ENCODE measurements at places on chromosomes 12 and 14.

- no peak for DNase-seq
These were observed 25.2 kb downstream of the LIMA1 start for GRCh38 chr12:50258167-50258551.

DNA sequence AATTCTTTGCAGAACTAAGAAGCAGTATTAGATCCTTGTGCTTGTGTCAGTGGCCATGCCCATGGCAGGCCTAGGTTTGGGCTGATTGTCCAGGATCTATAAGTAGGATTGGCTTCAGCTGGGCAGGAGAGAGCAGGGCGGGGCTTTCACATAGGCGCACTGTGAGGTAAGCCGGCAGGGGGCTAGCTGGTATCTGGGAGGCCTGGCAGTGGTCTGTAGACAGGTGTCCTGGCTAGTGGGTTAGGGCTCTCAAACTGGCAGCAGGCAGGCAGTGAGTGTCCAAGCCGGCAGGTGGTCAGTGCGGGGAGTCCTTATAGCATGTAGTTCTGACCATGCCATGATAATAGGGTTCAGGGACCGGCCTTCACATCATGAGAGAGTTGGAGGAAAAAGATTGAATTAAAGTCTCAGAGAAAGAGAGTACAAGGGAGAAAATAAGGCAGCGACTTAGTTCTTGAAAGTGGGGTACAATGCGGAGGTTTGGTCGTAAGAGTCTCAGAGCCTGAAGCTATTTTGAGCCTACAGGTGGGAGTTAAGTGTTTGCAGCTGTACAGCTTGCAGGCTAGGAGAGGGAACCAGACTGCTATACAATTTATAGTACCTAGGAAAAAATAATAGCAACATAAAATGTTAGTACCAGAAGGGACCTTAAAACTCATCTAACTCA, 137.4 kb downstream of the TPH2 start:
- no peak for DNase-seq

- no peak for DNase-seq
These were observed 7.2 kb downstream of the NAV3 start for GRCh38 chr12:77837876-77838291.

- no peak for DNase-seq
These were observed 249.1 kb upstream of the E2F7 start for GRCh38 chr12:77314378-77315052.

DNA sequence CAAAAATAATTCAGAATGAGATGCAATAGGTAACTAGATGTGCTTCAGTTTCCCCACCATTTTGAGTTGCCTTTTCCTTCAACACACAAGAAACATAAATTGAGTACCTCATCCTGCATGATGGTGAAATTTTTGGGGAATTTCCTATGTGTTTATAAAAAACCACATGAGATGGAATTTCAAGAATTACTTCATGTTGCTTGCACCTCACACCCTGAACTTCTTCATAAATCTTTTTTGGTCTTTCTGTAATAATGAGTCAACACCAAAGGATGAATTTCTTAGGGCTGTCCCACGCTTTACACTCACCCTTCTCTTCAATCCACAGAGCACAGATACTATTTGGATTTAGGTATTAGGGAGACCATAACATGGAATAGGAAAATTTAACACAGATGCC, 22.6 kb upstream of the LUM start:
- DNase-seq, result no peak

DNA sequence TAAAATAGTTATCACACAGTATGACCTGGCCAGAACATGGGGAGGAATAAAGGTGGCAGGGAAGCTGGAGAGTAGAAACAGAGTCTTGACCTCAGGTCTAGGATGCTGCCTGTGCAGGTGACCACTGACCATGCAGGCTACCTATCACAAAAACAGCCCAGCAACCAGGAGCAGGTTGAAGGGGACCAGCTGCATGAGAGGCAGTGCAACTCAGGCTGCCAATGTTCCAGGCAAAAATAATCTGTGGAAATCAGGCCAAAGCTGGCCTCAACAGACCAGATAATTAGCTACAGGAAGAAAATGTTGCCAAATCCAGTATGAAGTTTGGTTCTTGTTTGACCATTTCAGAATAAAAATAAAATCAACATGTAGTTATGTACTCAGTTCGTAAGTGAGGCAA, 72.6 kb downstream of the PDE6H start:
- no peak for DNase-seq

DNA sequence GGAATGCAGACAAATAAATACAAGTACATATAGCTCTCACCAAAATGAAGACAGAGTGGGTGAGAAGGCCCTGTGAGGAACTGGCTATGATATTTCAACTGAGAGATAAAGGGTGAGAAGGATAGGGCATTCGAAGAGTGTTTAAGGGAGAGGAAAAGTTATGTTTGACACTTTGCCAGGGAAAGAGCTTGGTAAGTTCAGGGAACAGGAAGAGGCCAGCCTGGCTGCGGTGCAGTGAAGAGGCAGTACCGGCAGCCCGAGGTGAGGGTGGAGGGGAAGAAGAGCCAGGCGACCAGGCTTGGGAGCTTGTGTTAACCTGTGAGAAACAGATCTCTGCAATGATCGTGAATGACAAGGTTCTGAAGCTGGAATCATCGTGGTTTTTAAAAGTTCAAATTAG, 84.7 kb upstream of the RFX4 start:
- DNase-seq, result no peak

GRCh38 chr12:81987371-81987770, 228.2 kb upstream of the PPFIA2 start:
- no peak for DNase-seq

GRCh38 chr12:12481631-12482030, 81.0 kb downstream of the DUSP16 start:
- DNase-seq, result no peak

GRCh38 chr12:107570721-107571120, 114.9 kb upstream of the PWP1 start:
- DNase-seq, result no peak

DNA sequence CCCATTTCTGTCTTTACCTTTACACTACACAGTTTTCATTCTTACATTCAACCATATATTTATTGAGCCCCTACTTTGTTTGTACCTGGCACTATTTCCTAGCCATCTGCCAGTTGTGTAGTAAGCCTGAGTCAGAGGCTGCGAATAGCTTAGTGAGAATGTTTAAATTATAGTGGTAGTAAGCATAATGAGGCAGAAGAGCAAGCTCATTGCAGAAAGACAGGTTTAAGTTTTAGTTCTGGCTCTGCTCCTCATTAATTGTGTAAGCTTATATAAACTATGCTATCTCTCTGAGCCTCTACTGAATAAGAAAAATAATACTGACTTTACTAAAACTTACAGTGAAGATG, 123.5 kb downstream of the NAV3 start:
- no peak for DNase-seq

- no peak for DNase-seq
These were observed 88.8 kb downstream of the KCNH5 start for GRCh38 chr14:62956413-62956812.

- no peak for DNase-seq
These were observed 222.9 kb downstream of the DPY19L2 start for GRCh38 chr12:63445224-63445880.

DNA sequence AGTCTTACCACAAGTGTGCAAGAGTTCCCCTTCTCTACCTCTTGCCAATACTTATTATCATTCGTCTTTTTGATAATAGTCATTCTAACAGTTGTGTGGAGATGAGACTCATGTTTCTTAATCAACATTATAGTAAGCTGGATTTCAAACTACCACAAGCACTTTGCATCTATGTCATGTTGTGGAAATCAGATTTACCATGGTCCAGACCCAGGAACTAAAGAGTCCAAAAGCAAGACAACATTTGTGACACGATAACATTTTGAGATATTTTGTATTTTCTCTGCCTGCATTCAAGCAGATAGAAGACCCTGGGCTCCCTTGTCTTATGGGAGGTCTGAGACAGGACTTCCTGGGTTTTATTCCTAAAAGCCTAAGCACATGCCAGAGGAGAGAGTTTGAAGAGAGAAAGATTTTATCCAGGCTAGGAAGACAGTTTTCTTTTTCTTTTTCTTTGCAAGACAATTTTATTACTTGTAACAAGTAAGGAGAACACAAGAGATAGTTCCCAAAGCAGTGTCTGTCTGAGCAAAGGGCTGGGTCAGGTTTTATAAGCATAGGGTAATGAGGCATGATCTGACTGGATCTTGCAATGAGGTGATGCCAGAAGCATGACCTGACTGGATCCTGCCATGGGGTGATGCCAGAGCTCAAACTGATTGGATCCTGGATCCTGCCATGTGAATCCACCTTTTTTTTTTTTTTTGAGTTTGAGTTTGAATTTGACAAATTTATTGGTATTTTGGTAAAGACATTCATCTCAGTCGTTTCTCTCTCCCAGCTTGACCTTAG, 180.5 kb upstream of the HMGA2 start:
- no peak for DNase-seq

GRCh38 chr14:35351897-35352273, 52.7 kb downstream of the NFKBIA start:
- no peak for DNase-seq

- no peak for DNase-seq
These were observed 31.1 kb downstream of the IRF2BPL start for GRCh38 chr14:76997257-76997970.

DNA sequence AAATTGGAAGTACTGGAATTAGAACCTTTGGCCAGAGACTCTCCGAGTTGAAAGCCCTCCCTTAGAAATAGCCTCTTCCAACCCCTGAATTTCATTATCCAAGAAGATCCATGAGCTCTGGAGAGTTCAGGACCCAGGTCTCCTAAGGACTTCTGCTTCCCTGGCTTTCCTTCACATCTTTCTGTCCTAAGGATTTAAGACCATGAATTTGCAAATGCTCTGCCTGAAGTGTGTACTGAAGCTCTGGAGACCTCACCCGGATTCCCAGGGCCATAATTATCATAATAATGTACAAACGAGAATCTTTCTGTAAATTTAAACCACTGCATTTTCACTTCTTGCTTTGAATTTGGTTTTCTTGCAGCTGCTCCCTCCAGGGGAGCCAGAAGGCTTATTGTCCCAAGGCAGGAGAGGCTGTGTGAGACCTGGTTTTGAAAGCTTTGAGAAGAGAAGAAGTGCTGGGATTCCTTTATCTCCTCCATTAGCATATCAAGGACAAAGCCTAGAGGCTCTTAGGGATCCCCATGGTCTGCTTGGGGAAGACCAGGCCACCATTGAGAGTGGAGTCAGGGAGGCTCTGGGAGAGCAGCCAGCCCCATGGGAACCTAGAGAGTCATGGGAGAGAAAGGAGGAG, 41.1 kb downstream of the GLRX5 start:
- DNase-seq, result no peak

- no peak for DNase-seq
These were observed 111.4 kb upstream of the TSPAN8 start for GRCh38 chr12:71269281-71269598.

DNA sequence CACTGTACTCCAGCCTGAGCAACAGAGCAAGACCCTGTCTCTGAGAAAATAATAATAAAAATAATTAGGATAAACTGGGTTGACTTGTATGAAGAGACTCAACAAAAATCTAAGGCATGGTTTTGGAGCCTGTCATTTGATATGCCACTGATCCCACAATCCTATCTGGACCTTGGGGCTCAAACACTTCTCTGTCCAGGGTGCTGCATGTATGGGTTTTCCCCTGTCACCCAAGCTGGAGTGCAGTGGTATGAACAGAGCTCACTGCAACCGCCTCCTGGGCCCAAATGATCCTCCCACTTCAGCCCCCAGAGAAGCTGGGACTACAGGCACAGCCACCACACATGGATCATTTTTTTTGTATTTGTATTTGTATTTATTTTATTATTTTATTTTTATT, 5.3 kb upstream of the VSIG10 start:
- DNase-seq, result no peak

- no peak for DNase-seq
These were observed 19.3 kb downstream of the BRF1 start for GRCh38 chr14:105281371-105282097.

DNA sequence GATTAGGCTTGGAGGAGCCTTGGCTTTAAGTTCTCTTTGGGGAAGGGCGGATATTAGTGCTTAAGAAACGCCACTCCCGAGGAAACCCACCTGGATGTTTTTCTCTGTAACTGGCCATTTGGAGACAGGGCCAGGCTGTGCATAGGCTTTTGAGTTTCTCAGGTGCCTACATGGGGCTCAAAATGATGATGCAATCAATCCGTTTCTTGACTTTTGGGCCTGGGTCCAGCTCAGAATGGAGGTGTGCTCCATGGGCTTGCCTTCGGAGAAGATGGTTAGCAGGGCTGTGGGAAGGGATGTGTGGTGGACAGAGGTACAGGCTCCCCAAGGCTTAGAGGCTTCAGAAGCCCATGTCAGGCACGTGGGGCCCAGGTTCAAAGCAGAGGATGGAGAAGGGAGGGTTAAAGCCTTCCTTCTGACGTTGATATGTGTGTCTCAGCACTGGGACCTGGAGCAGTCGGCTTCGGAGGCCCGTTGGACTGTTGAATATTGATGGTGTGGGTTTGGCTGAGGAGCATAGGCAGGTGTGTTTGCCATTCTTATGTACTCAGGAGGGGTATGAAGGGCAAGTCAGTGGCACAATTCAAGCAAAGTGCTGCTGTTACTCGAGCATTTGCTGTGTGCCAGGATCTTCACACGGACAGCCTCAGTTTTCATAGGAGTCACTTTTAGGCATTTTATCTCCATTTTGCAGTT, 82.8 kb downstream of the SLC25A47 start:
- DNase-seq, result no peak

DNA sequence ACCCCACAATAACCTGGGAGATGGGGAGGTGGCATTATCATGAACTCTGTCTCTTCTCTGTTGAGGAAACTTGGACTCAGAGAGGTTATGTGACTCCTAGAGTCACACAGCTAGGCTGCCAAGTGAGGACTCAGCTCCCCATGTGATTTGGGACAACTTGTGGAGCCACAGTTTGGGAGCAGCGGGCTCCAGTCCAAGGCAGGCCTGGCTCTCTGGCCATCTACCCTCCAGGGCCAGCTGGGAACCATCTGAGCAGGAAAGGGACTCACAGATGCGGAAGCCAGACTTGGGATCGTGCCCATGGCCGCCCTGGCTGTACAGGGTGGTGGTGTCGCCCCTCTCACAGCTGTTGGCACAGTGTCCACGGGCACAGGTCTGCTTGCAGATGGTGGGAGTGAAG, 59.1 kb downstream of the ISCA2 start:
- no peak for DNase-seq

DNA sequence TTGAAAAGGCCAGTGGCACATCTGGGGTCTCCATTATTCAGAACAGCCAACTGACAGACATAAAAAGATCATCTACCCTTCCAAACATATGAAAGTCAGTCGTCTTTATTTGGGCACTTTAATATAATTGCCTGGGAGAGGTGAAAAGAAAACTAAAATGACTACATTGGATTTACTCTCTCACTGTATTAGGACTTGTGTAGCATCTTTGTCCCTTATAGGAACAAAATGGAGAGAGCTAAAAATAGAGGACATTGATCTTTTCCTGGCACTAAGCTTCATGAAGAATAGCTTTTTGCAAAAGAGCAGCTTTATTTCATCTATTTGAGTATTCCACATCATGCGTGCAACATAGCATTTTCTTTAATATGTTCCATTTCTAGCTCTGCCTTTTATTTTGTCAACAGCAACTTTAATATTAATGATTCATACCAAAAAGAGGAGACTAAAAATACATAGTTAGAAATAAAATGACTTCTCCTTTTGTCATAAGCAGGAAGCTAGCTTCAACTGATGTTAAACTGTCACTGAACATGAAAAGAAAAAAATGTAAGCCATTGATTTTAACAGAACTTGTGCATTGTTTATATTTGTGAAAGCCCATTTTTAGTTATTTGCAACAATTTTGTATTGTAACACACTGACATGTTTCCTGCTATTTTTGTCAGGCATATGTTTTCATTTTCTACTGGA, 254.6 kb downstream of the SEC23A start:
- no peak for DNase-seq

GRCh38 chr12:104420868-104421267, 35.9 kb upstream of the CHST11 start:
- DNase-seq, result no peak

GRCh38 chr14:72243309-72244293, 311.4 kb downstream of the RGS6 start:
- no peak for DNase-seq

GRCh38 chr12:46580445-46580844, 207.9 kb upstream of the SLC38A2 start:
- no peak for DNase-seq

All from natural killer cell treated with Interleukin-12 subunit alpha and Interleukin-12 subunit beta and Interleukin-15 and Interleukin-18, amount 100 ng/mL, for 72 hours (primary cell).